Activated T-helper 9 cell treated with anti-CD3 and anti-CD28 coated beads, Interleukin-2, amount 50 U/mL, for 16 hours (primary cell): ENCODE measurements at places on chromosomes 5 and 9.

GRCh38 chr9:128414461-128414860, 6.2 kb upstream of the CERCAM start:
- DNase-seq = no peak

DNA sequence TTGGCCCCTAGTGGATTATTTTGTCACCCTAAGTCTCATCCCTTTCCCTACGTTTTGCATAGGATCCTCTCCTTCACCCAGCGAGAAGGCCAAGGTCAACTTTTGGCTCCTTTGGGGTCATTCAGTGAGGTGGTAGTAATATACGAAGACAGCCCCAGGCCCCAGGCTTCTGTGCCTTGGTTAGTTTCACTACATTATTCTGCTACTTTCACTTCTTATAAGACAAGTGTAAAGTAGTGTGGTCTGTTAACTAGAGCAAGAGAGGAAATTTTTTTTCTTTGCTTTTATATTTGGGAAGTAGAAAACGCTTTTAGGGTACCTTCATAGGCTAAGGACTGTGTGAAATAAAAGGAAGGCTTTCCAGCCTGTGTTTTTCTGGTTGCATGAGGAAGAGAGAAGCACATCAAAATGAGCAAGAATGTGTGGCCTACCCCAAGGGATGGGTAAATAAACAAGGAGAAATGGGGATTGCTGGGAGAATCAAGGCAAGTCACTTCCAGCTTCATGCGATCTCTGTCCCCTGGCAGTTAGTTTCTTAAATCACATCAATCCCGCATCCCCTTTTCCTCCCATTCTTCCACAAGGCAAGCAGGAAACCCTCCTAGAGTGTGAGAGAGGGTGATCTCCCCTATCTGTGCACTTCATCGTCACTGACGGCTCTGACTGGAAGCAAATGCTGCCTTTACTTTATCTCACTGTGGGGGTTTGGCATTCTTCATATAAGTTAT, 677.0 kb upstream of the WWC1 start:
- no peak for DNase-seq

DNA sequence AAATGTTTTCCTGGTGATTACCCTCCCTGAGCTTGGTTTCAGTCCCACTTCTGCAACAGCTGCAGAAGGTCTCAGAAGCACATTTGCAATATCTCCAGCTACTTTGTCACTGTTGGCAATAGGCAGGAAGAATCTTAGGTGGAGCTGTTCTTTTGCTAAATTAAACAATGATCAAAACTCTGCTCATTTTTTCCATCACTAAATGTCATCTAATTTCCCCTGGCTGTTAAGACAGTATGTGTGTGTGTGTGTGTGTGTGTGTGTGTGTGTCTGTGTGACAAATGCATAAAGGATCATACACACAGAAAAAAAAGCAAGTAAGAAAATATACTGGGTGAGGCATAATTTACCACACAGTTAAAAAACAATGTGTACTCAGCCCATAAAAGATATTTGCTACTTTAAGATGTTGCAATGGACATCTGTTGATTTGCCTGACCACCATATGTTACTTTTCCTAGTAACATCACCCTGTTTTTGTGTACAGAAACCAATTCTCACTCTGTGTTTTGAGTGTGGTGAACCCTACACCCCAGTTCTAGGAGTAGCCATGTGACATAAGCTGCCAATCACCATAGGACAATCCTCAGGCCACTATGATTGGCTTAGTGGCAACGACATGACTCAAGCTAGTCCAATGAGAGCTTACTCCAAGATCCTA, 572.6 kb upstream of the CLINT1 start:
- no peak for DNase-seq

- DNase-seq = no peak
Observed at GRCh38 chr5:56454219-56454862, 221.2 kb upstream of the ANKRD55 start.

- DNase-seq = no peak
Observed at GRCh38 chr5:90866333-90866732, 307.7 kb downstream of the ADGRV1 start.

GRCh38 chr9:693201-694091, 148.1 kb upstream of the DMRT1 start:
- DNase-seq = no peak
